ENCODE measurements at places on chromosomes 16 and 17.
A peak's percentile ranks its signal among the peaks of the same experiment; 100 is the strongest.

DNA sequence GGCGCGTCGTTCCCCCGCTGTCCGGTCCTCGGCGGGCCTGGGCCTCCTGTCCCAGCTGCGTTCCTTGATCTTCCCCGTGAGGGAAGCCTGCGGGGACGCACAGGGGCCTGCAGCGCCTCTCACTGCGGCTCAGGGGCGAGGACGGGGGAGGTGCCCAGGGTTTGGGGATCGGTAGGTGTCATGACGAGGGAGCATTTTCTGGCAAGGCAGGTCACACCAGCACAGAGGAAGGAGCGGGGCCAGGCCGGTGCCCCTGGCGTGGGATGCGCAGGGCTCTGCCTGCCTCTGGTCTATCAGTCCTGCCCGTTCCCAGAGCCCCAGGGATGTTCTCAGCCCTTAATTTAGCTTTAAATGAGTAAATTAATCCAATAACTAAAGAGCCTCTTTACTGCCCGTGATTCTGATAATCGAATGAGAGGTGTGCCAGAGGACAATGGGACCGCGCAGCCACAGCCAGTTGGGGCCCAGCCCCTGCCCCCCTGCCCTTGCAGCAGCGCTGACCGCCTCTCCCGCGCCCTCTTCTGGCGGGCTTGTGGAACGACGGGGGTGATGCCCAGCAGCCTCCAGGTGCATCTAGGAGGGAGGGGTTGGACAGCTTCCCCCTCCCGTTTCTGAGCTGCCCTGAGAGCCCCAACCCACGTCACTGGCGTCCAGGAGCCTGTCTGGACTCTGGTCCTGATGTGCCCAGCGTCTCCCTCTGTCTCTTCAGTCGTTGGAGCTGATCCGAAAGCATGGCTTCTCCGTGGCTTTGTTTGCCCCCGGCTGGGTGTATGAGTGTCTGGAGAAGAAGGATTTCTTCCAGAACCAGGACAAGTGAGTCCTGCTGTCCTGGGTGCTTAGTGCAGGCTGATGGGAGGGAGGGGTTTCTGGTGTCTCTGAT lies 7.9 kb downstream of the ENGASE start:
- DNase-seq = peak; percentile 53

DNA sequence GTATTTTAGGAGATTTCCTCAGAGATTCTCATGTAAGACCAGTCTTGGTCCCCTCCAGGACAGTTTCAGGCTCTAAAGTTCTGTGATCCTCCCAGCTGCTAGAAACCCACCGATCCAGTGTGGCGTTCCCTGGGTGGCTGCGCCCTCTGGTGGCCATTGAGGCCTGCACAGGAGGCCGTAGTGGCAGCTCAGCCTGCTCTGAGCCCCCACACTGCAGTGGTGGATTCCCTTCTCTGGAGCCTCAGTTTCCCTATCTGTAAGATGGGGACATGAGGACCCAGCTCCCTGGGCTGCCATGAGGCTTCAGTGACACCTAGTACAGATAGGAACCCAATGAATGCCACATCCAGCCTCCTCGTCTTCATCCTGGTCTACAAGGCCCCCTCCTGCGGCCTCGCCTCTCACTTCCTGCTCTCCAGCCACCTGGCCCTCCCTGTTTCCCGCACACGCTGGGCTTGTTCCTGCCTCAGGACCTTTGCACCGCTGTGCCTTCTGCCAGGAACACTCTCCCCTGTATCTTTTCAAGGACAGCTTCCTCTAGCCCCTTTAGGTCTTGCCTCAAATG lies 16.5 kb downstream of the CCDC102A start:
- DNase-seq = peak; percentile 85

DNA sequence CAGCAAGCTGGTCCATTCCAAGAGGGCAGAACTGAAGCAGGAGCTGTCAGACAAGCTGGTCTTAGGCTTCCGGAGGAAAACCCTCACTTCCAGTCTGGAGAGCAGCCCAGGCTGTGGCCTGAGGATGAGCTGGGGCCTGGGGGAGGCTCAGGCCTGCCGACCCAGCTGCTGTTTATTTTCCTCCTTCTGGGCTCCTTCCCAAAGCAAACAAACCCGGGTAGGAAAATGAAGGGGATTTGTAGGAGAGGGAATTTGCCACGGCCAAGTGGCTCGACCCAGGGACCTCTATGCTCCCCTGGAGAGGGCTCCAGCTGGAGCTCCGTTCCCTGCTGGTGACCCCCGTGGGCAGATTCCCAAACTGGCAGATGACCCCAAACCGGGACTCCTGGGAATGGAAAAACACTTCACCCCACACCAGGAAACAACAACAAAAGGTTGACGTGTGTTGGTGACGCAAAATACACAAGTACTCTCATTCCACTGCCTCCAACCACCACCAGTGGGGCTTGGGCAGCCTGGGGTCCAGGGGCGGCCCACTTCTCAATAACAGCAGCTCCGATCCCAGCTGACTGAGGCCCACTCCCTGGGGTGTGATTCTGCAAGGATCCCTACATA lies 8.8 kb downstream of the JUP start:
- DNase-seq = no peak

- DNase-seq = no peak
Observed at GRCh38 chr17:61460796-61461585, 8.8 kb downstream of the TBX4 start.

GRCh38 chr16:1036726-1037393 lies 35.7 kb upstream of the SSTR5 start:
- DNase-seq = no peak

DNA sequence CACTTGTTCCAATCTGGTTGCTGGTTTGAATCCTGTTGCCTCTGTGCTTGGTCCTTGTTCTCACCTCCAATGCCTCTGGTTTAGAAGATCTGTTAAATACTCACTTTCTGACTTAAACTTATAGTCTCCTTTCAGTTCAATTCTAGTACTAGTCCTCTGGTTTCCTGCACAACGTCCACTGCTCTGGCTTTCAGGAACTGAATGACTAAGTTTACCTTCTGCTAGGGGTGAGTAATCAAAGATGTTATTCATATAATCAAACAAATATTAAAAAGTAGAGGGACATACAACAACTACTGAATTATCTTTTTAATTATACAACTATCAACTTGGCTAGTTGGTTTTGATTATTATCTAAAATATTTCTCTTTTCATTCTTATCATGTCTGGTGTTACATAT lies 496.4 kb upstream of the TOM1L1 start:
- DNase-seq = no peak

DNA sequence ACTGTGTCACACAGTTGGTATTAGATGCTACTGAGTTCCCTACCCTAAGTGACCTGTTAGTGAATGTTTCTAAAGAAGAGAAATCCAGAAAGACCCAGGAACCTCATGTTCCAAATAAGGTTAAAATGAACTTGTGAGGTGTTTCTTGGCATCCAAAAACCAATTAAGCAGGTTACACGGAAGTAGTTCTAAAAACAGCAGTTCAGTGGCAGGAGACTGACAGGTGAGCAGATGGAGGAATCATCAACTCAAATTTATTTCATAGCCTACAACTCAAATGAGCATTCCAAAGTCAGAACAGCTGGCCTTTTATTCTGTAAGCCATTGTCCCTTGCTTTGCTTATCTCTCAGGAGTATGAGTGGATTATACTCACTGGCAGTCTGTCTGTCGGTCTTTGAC lies 188.3 kb downstream of the IRX3 start:
- DNase-seq = no peak

DNA sequence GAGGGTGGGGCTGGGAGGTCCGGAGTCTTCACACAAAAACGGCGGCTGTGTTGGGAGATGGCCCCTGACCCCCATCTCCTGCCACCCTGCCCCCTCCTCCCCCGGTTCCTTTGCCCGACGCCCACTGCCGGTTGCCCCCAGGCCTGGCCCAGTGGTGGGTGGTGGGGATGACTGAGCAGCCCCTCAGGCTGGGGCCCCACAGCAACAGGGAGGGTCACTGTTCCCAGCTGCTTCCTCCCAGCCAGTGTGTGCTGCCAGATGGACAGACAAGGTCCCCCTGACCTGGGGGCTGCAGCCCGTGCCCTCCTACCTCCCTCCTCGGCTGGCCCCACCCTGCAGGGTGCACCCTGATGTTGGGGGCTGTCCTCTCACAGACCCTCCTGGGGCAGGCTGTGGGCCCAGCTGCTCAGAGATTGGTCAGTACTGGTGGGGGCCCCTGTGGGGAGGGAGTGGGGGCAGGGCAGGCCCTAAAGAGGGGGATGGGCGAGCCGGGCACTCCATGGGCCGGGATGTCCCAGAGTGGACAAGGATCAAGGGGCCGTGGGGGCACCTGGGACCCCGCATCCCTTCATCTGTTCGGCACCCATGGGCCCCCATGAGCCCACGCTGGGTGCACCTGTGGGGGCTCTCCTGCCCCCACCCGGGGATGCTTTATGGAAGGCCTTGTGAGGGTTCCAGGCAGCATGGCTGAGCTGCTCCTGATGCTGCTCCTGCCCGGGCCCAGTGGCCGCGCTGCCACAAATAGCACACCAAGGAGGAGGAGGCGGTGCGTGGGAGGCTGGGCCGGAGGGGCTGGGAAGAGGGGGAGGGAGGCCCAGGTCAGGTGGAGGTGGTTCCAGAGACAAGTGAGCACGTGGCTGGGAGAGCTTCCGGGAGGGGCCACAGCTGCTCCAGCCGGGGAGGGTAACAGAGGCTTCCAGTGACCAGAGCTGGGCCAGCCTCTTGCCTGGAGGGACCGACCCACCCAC lies 5.1 kb downstream of the C1QTNF8 start:
- DNase-seq = no peak

DNA sequence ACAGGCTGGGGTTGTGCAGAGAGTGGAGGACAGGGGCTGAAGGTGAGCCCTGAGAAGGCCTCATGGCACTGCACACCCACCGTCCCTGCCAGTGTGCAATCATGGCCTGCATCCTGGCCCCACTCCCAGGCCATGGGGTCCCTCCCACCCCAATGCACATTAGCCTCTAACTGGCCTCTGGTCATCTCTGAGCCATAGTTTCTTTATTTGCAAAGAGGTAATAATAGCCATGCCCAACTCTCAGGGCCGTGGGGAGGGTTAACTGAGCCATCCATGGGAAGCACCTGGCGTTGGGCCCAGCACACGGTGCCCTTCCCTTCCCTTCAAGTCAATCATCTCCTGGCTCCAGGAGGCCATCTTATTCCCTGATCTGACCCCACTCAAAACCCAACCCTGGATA lies 10.8 kb upstream of the ITGA3 start:
- DNase-seq = no peak

- no peak for DNase-seq
Observed at GRCh38 chr17:15261802-15262290, 3.3 kb downstream of the PMP22 start.

DNA sequence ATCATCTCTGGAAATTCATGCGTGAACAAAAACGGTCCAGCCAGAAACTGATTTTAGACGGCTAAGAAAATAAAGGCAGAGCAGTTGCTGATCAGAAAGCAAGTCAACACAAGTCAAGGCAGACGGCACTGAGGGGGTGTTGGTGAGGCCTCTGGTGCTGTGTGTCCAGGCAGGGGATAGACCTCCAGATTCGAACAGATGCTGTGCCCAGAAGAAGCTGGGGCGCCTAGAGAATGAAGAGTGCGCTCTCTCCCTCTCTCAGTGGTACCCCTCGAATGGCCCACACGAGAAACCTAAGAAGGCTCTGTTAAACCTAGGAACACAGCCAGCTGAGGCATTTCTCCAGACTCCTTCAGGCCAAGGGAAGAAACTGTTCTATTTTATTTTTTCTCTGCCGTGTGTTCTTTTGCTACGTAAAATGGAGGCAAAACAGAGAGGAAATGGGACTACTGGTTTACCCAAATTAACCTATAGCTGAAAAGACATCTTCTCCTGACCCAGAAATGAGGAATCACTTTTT lies 178.3 kb downstream of the PMP22 start:
- DNase-seq = no peak

- no peak for DNase-seq
Observed at GRCh38 chr17:45013021-45013997, 38.1 kb downstream of the DCAKD start.

DNA sequence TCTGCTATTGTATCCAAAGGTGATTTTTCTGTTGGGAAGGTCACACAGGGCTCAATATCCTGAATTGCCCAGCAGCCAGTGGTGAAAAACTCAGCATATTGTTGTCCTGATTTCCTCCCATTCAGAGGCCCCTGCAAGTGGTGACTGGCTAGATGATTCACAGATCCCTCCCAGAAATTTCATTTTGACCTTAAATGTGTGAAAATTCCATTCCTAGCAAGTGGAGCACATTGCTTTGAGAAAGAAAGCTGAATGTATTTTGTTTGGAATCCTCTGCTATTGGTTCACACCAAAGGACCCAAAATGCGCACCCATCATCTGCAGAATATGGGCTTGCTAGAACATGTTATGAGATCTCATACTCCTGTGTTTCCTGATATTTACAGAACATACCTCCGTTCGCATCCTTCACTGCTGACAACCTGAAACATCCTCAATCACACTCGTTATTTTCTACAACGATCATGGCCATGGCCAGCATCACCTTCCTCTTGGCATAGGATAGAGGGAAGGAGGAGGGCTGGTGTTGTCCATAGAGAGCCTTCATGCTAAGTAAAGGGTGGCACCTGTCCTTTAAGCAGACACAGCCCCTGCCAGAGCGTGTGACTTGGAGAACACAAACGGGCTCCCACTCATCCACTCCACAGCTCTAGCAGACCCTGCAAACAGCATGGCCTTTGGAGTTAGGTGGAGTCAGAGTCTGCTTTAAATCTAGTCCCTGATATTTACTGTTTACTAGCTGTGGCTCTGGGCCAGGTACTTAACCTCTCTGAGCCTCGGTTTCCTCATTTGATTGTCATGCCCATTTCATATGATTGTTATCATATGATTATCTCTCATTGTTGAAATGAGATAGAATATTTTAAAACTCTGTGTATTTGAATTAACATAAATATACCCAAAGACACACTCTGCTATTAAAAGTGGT lies 30.4 kb upstream of the NFAT5 start:
- no peak for DNase-seq

DNA sequence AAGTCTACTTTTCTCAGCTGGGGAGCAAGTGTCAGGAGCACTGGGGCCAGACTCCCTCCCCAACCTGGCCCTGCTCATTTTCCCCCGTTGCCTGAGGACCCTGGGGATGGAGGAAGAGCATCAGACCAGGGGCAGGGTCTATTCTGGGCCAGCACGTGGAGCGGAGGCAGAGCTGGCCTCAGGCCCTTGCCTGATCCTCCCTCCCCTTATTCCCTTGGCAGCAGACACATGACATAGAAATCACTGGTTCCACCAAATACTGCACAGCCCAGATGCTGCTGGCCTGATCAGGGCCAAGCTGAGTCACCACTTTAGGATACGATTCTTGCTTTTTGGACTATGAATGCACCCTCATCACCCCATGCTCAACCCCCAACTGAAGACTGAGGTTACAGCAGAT lies 15.8 kb upstream of the AGRP start:
- DNase-seq = no peak

GRCh38 chr16:76524356-76524755 lies 247.2 kb downstream of the CNTNAP4 start:
- no peak for DNase-seq

GRCh38 chr16:80828495-80828894 lies 24.1 kb upstream of the CDYL2 start:
- DNase-seq = no peak
